BJ (cell line): ENCODE measurements at places on chromosomes 13 and 19.

DNA sequence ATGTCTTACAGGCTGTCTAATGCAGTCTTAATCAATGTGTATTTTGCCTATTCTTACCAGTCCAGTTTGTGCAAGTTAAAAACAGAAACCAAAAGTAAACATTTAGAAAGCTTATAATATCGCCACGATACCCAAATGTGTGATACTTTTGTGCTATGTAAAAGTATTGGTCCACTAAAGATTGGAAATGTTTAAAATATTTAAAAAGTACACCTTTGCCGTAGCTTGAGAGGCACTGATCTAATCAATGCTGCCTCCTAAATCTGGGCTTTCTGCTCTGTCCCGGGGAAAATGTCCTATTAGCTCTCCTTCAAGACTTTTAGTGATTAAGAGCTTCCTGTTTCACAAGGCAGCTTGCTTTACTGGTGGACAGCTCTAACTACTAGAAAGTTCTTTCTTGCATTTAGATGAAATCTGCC, 64.7 kb downstream of the DNAJC15 start:
- no peak for DNase-seq

DNA sequence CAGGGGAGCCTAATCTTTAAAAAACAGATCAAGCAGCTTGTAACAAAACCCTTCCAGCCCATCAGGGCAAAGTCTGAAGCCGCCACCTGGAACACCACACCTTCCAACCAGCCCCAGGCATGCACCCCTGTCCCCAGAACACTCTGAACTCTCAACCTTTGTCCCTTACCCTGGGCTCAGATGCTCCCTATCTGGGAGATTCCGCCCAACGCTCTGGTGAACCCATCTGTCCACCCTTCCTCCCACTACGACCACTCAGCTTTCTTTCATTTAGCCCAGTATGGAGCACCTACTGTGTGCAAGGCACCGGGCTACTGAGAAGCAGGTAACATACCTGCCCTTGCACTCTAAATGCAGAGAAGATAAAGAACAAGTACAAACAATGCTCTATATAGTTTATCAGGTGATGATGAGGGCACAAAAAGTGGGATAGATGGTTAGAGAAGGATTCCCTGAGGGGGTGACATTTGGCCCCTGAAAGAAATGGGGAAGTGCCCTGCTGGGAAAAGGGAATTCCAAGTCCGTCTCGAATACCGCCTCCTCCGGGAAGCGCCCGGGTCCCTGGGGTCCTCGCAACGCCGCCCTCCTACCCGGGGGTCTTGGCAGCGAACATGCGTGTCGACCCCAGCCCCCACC, 629 bp downstream of the PEPD start:
- DNase-seq = no peak

DNA sequence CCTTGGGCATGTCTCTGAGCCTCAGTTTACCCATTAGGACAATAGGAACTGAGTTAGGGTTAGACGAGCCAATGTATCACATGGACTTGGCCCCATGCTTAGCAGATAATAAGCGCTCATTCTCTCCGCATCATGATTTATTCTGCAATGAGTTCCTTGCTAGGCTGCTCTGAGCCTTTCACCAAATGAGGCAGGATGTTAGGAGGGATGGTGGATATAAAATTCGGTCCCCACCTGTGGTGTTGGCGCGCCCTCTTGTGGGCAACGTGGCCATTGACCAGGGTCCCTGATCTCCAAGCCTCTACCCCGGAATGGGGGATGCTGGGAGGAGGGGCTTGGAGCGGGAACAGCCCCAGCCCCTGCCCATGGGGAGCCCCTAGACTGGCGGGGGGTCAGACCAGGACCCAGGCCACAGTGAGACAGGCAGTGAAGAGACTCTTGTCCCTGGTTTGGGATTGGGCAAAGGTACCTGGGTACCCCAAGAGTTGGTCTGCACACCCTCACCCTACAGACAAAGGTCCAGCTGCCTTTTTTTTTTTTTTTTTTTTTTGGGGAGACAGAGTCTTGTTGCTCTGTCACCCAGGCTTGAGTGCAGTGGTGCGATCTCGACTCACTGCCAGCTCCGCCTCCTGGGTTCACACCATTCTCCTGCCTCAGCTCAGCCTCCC, 43.9 kb downstream of the CERS4 start:
- no peak for DNase-seq

DNA sequence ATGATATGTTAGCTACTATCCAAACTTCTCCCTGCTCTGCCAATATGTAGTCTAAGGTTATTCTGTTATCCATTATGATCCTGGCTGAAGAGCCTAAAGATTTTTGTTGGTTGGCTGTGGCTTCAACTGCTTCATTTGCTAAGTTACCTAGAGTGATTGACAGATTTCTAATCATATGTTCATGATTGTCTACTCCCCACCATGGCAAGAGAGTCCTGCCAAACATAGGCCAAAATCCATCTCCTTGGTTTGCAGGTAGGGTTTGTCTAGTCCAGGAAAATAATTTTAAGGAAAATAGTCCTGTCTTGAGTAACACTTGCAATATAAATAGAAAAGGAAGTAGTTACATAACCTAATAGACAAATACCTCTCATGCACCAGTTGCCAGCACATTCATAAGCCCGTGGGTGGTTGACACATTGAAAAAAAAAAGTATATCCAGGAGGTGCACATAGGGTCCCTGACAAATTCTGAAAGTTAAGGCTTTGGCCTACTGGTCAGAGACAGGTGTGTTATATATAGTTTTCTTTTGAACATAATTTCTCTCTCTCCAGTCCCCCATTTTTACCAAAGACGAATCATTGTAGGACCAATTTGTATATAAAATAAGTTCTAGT, 5.4 kb upstream of the CBY2 start:
- no peak for DNase-seq

DNA sequence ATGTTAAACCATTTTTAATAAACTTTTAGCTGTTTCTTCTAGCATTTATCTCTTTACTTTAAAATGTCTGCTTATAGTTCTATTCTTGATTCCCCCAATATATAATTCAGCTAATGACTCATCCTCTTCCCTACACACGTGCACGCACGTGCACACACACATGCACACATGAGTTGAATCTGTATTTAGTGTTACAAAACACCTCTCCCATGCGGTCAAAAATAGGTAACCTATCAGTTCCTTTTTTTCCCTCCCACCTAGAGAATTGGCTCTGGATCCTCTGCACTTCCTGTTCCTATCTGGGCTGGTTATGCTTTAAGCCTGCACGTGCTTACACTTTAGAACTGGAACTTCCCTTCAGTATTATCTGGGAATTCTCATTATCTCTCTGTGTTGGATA, 144.1 kb downstream of the PAN3 start:
- DNase-seq = no peak

GRCh38 chr19:33125929-33126388, 6.0 kb upstream of the WDR88 start:
- DNase-seq = no peak

- no peak for DNase-seq
Observed at GRCh38 chr13:111397202-111397880, 76.9 kb downstream of the TEX29 start.

DNA sequence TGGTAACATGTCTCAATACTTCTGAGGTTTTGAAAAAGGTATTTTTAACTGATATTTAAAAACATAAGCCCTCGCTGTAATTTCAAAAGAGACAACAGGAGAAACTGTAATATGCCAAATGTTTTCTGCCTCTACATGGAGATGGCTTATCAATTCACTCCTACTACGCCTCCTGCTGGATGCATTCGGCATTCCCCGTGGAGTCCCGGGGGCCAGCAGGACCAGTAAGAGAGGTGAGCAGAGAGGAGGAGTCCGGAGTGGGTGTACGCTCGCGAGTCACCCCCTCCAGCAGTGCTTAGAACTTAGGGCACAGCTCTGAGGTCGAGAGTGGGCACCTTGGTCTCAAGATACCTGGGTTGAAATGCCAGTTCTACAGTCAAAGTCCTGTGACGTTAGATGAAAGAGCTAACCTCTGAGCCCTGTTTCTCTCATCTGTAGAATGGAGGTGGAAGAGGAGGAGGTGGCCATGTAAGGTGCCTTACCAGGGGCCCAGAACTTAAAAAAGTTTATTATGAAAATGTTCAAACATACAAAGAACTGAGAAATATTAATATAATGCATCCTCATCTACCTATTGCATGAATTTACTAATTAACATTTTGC, 110.2 kb downstream of the STK24 start:
- DNase-seq = no peak

DNA sequence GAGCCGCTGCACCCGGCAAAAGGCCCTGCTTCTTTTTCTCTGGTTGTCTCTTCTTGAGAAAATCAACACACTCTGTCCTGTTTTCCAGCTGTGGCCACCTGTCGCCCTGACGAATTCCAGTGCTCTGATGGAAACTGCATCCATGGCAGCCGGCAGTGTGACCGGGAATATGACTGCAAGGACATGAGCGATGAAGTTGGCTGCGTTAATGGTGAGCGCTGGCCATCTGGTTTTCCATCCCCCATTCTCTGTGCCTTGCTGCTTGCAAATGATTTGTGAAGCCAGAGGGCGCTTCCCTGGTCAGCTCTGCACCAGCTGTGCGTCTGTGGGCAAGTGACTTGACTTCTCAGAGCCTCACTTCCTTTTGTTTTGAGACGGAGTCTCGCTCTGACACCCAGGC, 17.2 kb downstream of the LDLR start:
- no peak for DNase-seq

GRCh38 chr13:32311188-32311897, 3.8 kb downstream of the ZAR1L start:
- no peak for DNase-seq

DNA sequence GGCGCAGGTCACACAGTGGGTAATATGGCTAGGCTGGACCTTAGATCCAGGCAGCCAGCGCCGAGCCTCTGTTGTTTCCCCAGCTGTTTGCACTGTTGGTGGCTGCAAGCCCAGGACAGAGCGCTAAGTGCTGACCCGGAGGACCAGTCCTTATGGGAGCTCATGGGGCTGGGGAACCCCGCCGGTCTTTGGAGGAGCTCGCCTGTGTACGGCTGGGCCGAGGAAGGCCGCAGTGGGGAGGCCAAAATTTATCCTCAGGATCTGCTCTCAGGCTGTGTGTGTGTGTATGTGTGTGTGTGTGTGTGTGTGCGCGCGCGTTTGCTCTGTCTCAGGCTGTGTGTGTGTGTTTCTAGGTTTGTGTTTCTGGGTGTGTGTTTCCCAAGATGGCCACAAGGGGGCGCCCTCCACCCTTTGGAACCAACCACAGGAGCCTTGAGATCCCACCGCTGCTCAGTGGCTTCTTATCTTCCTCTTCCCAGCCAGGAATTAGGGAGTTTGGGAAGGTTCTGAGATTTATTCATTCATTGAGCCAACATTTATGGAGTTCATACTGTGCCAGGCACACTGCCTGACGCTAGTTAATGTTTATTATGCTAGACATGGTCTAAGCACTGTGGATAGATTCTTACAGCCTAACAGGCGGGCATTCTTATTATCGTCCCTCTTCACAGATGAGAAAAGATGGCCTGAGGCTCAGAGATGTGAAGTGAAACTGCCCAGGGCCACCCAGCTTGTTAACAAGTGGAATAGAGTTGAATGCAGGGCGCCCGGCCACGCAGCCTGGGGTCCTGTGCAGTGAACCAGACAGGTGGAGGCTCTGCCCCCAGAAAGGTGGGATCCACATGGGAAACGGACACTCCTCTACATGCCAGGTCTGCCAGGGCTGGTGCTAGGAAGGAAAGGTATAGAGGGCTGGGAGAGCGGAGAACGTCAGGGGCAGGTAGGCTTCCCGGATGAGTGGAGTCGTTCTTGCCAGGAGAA, 13.0 kb downstream of the PGLYRP1 start:
- no peak for DNase-seq

GRCh38 chr19:49212016-49212701, 54.6 kb downstream of the TRPM4 start:
- no peak for DNase-seq

DNA sequence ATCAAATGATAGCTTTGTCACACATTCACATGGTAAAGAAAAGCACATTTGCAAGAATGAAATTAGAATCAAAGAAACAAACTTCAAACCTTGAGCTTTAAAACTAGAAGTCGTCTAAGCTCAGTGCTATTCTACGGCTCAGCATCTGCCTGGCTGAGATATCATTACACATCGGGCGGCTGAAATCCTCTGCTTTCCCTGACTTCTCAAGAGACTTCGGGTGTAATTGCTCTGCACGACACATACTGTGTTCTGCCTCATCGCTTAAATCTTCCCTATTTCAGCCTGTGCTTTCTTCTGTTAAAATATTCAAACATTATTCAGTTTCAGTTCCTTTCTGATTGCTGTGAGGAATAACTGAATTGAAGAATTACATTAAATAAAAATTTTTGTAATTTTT, 265.3 kb downstream of the NALCN start:
- no peak for DNase-seq

- no peak for DNase-seq
Observed at GRCh38 chr13:25702386-25702785, 330.6 kb downstream of the ATP8A2 start.
